NCI-H1092 treated with DMSO at 0.1 percent for 48 hours (cell line): ENCODE measurements at places on chromosomes 4 and X.

- no peak for DNase-seq
Measured at GRCh38 chr4:42277291-42277690, 120.0 kb upstream of the SHISA3 start.

GRCh38 chr4:126182786-126183185 lies 868.0 kb downstream of the FAT4 start:
- DNase-seq = no peak

DNA sequence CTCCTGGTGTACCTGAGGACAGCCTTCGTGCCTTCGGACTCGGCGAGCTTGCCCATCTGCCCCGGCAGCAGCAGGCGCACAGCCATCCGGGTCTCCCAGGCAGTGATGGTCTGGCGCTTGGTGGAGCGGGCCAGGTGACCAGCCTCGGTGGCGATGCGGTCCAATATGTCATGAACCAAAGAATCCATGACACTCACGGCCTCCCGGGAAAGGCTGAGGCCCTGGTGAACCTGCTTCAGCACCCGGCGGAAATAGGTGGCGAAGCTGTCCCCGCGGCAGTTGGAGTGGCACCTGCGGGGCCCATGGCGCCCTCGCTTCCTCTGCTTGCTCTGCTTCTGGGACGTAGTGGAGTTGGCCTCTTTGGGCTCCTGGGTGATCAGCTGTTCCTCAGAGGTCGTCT lies 350 bp downstream of the H2BW1 start:
- no peak for DNase-seq

DNA sequence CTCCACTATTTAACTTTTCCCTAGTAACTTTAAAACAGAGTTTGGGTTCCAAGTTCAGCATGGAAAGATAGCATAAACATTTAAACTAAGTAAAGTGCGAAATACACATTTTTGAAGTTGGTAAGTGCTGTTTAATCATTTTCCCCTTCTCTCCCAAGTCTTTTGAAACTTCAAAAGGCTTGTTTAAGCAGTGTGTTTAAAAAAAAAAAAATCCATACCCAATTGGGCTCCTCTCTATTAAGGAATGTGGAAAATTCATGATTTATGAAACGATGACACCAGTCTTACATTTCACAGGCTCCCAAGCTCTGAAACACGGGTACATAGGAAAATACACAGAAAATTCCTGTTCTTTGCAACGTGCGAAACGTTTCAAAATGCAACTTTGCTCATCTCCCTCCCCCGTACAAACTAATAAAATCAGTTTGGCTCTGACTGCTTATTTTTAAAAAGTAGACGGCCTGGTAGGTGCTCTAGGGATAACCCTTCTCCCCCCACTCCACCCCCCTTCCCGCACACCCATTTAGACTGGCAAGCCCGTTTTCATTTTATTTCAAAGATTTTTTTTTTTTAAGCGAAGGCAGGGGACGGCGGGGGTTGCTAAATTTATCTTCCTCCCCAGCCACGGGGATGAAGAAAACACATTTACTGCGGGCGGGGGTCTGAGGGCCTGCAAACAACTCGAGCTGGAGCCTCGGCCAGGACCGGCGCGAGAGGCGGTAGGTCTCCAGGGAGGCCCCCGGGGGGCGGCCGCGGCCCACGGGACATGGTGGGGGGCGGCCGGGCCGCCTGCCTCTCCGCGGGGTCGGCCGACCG lies 786 bp upstream of the ZFX start:
- peak; percentile 34 for DNase-seq
